ENCODE measurements at places on chromosomes 1 and 21.

GRCh38 chr21:37878946-37879660, 37.2 kb downstream of the KCNJ6 start:
- DNase-seq = no peak

DNA sequence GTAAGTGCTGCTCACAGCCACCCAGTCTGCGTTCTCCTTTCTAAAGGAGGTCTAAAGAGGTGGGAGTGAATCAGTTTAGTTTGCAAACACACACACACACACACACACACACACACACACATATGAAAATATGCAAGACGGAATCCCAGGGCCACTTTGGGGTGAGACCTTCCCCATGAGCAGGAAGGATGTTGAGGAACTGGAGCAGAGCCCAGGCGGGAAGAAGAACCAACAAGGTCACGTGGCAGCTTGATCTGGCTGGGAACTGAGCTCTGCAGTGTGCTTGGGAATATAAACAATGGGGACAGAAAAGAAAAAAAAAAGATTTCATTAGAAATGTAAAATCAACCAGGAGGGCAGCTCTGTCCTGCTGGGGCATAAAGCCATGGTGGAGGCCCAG, 32.6 kb downstream of the OR2G3 start:
- no peak for DNase-seq

GRCh38 chr1:179742717-179743678, at the start of gene FAM163A:
TSS of gene FAM163A (plus strand) at chr1:179743291. CDS start at chr1:179813098, 69,807 bp downstream.
- no peak for DNase-seq

GRCh38 chr1:70714149-70714548, 303.1 kb downstream of the CTH start:
- DNase-seq = no peak

GRCh38 chr1:11675325-11675724, 5.6 kb downstream of the MAD2L2 start:
- no peak for DNase-seq

DNA sequence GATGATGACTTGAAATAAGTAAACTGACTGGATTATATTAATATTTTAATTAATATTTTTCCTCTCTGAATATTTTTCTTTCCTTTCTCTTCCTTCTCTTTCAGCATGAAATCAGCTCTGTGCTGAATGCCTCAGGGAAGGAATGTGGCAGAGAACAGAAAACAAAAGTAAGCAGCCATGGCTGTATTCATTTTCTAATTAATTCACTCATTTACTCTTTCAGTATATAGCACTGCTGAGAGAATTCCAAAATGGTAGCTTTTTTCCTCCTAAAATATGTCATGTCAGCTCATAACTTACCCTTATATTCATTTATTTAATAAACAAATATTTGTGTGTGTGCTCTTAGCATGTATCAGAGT, 522.5 kb downstream of the PTPRC start:
- DNase-seq = no peak

DNA sequence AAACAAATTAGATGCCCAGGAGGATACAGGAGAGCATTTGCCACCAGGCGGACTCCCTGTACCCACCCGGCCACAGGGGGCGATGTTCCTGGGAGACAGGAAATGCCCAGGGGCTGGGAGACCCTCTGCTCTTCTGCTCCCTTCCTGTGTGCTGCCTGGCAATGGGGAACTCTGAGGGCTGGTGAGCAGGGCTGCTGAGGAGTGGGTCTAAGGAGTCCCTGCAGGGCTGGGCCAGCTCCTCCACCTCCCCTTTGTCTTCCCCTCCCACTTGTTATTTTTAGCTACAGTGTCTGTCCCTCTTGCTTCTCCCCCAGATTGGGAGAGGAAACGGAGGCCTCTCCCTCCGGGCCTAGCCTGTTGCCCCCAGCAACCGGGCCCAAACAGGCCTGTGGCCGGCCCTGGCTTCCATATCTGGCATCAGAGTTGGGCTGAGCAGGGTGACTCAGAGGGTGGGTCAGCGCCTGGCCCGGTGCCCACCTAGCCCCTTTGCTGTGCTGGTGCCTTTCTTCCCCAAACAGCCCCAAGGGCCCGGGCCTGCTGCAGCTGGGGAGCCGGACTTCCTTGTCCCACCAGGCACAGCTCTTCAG, 11.6 kb downstream of the LMNA start:
- no peak for DNase-seq

GRCh38 chr1:64472040-64472376, 2.1 kb downstream of the CACHD1 start:
- no peak for DNase-seq

GRCh38 chr1:24987875-24988557, 57.9 kb upstream of the RUNX3 start:
- no peak for DNase-seq

GRCh38 chr1:178055779-178056471, 38.0 kb upstream of the RASAL2 start:
- DNase-seq = no peak

GRCh38 chr1:236120721-236121153, 21.6 kb upstream of the GPR137B start:
- no peak for DNase-seq

GRCh38 chr1:27686223-27686990, 14.4 kb upstream of the IFI6 start:
- DNase-seq = no peak

DNA sequence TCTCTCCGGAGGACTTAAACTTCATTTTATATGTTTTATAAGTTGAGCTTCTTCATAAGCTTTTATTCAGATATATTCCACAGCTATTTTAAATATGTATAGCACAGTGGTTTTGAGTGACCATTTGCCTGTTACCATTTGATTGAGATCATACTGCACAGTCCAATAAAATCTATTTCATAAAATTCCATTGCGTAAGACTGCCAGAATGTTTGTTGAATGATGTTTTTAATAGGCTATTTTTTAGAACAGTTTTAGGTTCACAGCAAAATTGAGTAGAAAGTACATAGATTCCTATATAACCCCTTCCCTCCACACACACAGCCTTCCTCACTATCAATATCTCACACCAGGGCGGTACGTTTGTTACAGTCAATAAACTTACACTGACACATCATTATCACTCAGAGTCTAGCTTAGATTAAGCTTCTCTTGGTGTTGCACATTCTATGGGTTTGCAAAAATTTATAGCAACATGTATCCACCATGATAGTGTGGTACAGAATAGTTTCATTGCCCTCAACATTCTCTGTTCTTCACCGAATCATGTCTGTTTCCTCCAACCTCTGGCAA, 207.9 kb downstream of the TPR start:
- no peak for DNase-seq

- no peak for DNase-seq
Observed at GRCh38 chr1:162389021-162389818, 7.7 kb downstream of the C1orf226 start.

DNA sequence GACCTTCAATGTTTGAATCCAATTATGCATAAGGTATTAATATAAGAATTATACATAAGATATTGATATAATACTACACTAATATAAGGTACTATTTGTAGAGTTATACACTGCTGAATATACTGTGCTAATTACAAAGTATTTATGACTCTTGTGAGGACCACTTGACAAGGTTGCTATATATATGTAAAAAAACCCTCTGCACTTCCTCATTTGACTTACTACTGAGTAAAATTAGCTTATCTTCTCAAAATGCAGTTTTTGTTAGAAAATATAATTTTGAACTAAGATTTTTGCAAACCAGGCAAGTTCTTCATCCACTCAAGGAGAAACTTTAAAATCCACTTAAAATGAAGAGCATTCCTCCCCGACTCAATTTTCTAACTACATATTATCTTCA, 8.5 kb downstream of the SIKE1 start:
- DNase-seq = no peak

DNA sequence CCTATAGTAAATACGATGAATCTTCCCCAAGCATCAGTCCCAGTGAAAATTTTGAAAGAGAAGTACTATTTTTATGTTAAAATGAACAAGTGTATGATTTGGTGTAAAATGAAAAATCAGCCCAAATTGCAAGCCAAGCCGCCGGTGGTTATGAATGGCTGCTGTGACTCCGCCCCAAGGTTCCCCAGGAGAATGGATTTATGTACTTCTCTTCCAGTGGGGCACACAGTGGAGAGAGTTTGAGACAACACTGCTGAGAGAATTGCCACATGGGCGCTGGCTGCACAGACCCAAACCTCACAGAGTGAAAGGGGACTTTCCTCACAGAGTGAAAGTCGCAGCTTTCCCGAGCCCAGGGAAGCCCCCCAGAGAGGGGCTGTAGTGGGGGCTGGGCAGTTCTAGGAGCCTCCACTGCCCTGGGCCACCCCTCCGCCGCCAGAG, 24.0 kb downstream of the CDK18 start:
- DNase-seq = no peak

DNA sequence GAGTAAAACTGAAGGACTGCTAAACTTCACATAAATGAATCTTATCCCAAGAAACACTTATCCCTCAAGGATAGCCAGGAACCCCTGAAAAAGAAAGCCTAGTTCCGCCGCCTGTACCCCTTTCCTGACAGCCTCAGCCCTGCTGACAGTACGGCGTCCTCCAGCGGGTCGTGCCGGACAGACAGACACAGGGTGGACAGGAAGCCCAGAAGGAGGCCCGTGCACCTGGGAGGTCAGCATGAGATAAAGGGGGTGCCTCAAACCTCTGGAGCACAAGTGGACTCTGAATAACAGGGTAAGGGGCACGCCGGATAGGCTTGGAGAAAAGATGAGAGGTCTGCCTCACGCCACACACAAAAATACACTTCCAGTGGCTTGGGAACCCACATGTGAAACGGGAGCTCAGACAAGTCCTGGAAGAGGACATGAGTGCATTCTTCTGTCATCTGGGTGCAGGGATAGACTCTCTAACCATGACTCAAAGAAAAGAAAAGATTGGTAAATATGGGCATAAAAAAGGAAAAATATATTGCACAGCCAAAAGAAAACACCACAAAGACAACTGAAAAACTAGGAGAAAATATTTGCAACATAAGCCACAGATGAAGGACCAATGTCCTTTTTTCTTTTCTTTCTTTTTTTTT, 17.3 kb upstream of the ADARB1 start:
- DNase-seq = no peak

- DNase-seq = peak; percentile 31
Observed at GRCh38 chr1:37478451-37478881, 4.1 kb downstream of the ZC3H12A start.

GRCh38 chr1:26009796-26010447, 11.7 kb upstream of the EXTL1 start:
- DNase-seq = no peak

GRCh38 chr21:35198982-35199732, 150.1 kb upstream of the RUNX1 start:
- DNase-seq = no peak

GRCh38 chr21:35926003-35926740, 134.2 kb downstream of the SETD4 start:
- no peak for DNase-seq

GRCh38 chr1:5427026-5427613, 565.1 kb downstream of the NPHP4 start:
- DNase-seq = no peak

- no peak for DNase-seq
Observed at GRCh38 chr1:194600716-194601115, 1414.3 kb upstream of the B3GALT2 start.

All from stimulated activated CD8-positive, alpha-beta memory T cell treated with anti-CD3 and anti-CD28 coated beads, Interleukin-4, amount 100 ng/mL, for 1 hour (primary cell).